ENCODE measurements at places on chromosomes 6 and 20. TPM values are rescaled to one million over a fixed set of nuclear protein-coding genes. Genes with fewer than 3 reads are reported as not detected.

The IL20RA gene
- 12.8 TPM for total RNA-seq

GRCh38 chr20:57930351-57930750, 220.5 kb upstream of the PMEPA1 start:
- DNase-seq = no peak

GRCh38 chr6:107399935-107400334, 59.4 kb downstream of the PDSS2 start:
- DNase-seq = no peak

- peak; percentile 79 for DNase-seq
These were observed 1.1 kb upstream of the SLC22A23 start for GRCh38 chr6:3457710-3458602.

The EYA2 gene
- 16.8 TPM for total RNA-seq

- no peak for DNase-seq
These were observed 48.7 kb upstream of the FOXQ1 start for GRCh38 chr6:1263039-1263849.

The SCRT2 gene
- not detected for total RNA-seq

The ARMC2 gene
- total RNA-seq = 2.5 TPM

The SLC17A1 gene
- not detected for total RNA-seq

The PSORS1C1 gene
- total RNA-seq = 5.6 TPM

- no peak for DNase-seq
These were observed 105.3 kb upstream of the KCNG1 start for GRCh38 chr20:51128198-51128597.

DNA sequence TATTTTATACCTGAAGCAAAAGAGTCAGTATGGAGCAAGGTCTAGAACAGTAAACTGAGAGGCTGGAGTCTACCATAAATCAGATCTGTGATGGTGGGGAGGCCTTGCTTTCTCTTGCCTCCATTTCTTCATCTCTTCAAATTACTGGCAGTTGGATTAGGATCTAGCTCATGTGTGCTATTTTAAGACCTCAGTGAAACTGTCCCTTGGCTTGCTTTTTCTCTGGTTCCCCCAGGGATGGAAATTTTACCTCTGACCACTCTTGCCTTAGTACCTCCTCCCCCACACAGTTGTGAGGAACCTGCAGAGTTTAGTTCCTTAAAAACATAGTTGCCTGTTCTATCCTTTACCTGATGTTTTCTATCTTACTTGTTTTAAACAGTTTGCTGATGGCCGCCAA, 8.5 kb downstream of the TMEM14B start:
- DNase-seq = no peak

GRCh38 chr20:38892091-38892981, 33.9 kb upstream of the FAM83D start:
- no peak for DNase-seq

GRCh38 chr6:74075323-74075722, 379.3 kb downstream of the CD109 start:
- DNase-seq = peak; percentile 21

The JPH2 gene
- 13.8 TPM for total RNA-seq

The SNX9 gene
- total RNA-seq = 81.7 TPM

- peak; percentile 40 for DNase-seq
These were observed 26.2 kb downstream of the CTCFL start for GRCh38 chr20:57498425-57499400.

The PAK5 gene
- 0.07 TPM for total RNA-seq

- DNase-seq = no peak
These were observed 495.4 kb downstream of the CDH26 start for GRCh38 chr20:60453388-60454246.

The OPRM1 gene
- total RNA-seq = not detected

The MUCL3 gene
- total RNA-seq = 0.30 TPM

The IP6K3 gene
- 0.17 TPM for total RNA-seq

GRCh38 chr6:157547112-157547511, 166.1 kb downstream of the ZDHHC14 start:
- DNase-seq = no peak

The DNAH8 gene
- not detected for total RNA-seq

GRCh38 chr6:150263765-150264404, 104.9 kb upstream of the IYD start:
- DNase-seq = no peak

The RMND1 gene
- 20.4 TPM for total RNA-seq

GRCh38 chr6:143232849-143233248, 172.2 kb downstream of the AIG1 start:
- DNase-seq = peak; percentile 29

DNA sequence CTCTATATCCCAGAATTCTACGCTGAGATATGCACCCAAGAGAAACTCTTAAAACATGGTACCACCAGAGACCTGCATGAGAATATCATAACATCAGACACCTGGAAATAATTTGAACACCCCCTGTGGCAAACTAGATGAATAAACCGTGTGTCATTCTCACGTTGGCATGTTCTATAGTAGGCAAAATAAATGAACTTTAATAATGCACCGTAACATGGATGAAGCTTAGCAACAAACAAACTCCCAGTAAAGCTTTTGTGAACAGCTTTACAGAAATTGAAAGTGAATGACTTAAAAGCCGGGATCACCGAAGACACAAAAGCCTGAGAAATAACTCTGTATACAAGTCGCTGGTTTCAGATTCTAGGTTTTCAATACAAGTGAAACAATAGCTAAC, 1166.8 kb upstream of the CITED2 start:
- no peak for DNase-seq

GRCh38 chr6:96014846-96015517, 792 bp upstream of the FUT9 start:
- no peak for DNase-seq

The MYLK4 gene
- total RNA-seq = 0.35 TPM

The PLG gene
- 1.3 TPM for total RNA-seq

- DNase-seq = no peak
These were observed 39.5 kb upstream of the CHD6 start for GRCh38 chr20:41657655-41658054.

DNA sequence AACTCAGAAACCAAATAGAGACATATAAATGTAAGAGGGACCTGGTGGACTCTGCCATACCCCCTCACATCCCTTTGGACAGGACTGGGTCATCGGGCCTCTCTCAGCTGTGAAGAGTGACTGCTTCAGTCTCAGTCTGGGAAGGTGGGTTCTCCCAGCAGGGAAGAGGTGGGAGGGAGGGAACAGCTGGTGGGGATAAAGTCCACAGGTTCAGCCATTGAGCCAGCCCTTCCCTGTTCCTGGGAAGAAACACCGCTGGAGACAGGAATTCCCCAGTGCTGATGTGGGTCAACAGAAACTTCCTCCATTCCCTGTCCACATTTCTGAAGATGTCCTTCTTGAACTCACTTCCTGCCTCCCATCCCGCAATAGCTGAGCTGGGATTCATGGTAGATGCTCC, 209.2 kb upstream of the PMEPA1 start:
- DNase-seq = peak; percentile 71

- DNase-seq = no peak
These were observed 2.3 kb upstream of the PHACTR2 start for GRCh38 chr6:143675382-143675900.

GRCh38 chr6:137210903-137211302, 8.3 kb downstream of the IFNGR1 start:
- DNase-seq = no peak

- DNase-seq = no peak
These were observed 45.9 kb upstream of the SCGN start for GRCh38 chr6:25606151-25606550.

GRCh38 chr20:14062171-14062570, 66.9 kb downstream of the MACROD2 start:
- DNase-seq = no peak

GRCh38 chr6:134464690-134465411, 146.9 kb upstream of the SGK1 start:
- DNase-seq = no peak

GRCh38 chr6:5425267-5425666, 164.0 kb downstream of the FARS2 start:
- DNase-seq = no peak

DNA sequence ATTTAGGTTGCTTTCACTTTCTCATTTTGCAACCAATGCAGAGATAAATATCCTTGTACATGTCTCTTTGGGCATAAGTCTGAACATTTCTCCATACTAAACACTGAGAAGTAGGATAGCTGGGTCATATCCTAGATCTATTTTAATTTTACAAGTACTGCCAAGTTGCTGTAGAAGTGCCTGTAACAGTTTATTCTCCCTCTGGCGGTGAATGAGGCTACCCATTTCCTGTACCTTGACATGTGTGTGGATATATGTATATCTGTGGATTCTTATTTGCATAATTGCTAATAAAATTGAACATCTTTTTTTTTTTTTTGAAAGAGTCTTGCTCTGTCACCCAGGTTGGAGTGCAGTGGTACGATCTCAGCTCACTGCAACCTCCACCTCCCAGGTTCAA, 48.0 kb upstream of the PNRC1 start:
- DNase-seq = no peak

The DSN1 gene
- total RNA-seq = 10.9 TPM

- DNase-seq = no peak
These were observed 35.4 kb downstream of the FBXO9 start for GRCh38 chr6:53100561-53100960.

The MEI4 gene
- total RNA-seq = not detected

DNA sequence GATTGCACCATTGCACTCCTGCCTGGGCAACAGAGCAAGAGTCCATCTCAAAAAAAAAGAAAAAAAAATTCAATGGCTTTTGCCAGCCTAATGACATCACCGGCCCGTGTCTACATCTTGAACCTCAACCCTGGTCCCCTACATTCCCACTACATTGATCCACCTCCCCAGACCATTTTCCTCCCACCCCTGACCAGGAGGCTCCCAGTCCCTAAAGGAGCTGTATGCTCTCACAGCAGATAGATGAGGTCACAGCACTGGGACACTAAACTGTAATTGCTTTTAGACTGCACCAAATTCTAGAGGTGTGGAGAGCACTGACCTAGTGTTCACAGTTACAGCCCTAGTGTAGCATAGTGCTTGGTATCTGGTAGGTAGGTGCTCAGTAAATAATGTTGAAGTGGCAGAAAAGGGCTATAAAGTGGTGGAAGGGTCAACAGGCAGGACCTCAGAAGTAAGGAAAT, 10.7 kb downstream of the TGIF2 start:
- DNase-seq = no peak
